ENCODE measurements at places on chromosomes 3 and 15. TPM values are rescaled to one million over a fixed set of nuclear protein-coding genes. Genes with fewer than 3 reads are reported as not detected.
A peak's percentile ranks its signal among the peaks of the same experiment; 100 is the strongest.

DNA sequence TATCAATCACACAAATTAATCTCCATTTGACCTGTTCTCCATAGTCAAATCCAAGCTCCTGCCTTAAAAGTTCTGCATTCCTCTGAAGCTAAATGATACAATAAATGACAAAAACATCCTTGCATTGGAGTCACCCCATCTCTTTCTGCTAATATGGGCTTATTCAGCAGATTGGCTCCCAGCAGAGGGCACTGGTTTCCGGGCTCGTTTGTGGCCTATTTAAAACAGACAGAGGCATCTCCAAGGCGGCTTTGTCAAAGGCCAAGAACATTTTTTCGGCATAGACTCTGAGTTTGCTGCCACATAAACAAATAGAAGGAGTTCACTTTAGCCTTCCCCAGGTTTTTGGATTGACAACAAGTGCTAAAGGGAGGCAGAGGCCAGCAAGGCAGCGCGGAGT lies 204.4 kb upstream of the RASGRP1 start:
- peak; percentile 66 for DNase-seq

NR1I2 gene
- 0.82 TPM for total RNA-seq

DNA sequence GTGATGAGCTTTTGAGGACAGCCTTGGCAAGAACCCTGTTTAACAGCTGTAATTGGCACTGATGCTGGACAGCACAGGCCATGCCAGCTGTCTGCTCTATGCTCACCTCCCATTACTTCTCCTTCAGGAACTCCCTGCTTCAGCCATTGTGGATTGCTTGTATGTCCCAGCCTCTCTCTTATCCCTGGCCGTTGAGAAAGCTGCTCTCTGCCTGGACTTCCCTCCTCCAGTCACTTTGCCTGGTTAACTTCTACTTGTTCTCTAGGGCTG lies 444.5 kb downstream of the EPHB1 start:
- no peak for DNase-seq

C3orf49 gene
- total RNA-seq, result not detected

ALDH1A3 gene
- total RNA-seq, result 14.7 TPM

DNA sequence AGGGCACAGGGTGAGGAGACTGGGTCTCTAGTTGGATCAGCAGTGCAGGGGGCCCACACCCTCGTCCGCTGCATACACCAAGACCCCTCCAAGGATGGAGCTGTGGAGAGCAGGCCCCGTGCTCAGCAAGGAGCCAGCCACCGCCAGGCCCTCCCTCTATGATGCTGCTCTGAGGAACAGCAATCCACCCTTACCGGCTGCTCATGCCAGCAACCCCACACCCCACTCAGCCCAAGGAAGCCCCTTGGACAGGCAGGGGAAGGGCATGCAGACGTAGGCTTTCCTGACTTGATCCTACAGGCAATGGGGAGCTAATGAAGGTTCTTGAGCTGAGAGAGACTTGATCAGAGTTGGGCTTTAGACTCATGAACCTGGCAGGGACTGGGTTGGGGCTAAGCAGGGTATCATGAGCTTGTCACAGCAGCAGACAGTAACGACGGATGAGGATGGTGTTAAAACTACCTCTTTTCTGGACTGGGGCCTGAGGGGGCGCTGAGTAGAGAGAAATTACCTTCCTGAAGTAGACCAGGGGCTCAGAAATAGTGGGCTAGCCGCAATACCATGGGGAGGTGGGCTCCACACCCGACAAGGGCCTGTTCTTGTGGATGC lies 50.5 kb upstream of the FGD5 start:
- DNase-seq, result peak; percentile 38

DNA sequence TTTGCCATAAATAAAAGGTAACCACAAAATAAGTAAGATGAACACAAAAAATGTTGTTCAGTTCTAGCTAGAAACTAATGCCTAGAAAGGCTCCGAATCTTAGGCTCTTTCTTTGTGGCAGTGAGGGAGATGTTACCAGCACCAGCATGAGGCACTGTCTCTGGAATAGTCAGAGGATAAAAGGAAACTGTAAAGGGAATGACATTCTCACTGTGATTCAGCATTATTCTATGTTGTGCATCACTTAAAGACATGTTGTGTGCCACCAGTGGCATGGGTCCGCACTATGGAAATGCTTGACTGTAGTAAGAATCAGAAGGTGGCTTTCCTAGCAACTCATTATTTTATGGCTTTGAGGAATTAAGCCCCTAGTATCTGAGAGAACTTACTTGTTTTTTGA lies 70.8 kb downstream of the SEC22A start:
- DNase-seq, result no peak

BLM gene
- total RNA-seq, result 26.7 TPM

GRCh38 chr3:43096761-43097160 lies 9.1 kb downstream of the POMGNT2 start:
- DNase-seq, result no peak

DNA sequence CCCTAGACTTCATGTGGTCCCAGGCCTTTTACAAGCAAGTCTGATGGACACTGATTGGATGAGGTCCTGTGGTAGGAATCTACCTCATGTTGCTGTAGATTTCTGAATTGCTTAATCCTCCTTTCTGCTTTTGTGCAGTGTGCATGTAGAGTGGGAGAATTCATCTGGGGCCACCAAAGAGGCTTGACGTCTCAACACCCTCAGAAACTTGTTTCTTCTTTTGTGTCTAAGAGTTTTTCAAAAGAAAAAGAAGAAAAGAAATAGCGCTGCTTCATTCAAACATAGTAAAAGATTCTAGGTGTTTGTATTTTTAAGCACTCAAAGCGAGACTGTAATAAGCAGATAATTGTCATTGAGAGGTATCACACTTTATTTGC lies 46.2 kb downstream of the NR1D2 start:
- DNase-seq, result no peak

KNG1 gene
- 0.59 TPM for total RNA-seq

DNA sequence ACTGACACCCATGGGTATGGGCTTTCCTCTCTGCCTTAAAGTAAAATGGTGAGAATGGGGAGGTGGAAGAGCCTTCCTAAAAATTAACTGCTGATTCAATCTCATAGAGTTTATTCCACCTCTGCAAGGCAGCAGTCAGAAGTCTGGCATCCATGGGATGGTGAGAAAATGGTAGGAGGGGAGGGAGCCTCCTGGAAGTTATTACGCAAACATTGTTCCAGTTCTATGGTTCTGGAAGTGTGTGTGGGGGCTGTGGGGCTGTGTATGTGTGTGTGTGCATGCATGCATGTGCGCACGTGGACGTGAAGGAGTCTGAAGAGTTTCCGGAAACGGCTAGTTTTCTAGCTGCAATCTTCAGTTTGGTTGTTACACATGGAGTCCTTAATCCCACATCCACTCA lies 177.6 kb downstream of the KCNAB1 start:
- no peak for DNase-seq

GRCh38 chr3:106635826-106636225 lies 741.4 kb upstream of the CCDC54 start:
- DNase-seq, result no peak

DNA sequence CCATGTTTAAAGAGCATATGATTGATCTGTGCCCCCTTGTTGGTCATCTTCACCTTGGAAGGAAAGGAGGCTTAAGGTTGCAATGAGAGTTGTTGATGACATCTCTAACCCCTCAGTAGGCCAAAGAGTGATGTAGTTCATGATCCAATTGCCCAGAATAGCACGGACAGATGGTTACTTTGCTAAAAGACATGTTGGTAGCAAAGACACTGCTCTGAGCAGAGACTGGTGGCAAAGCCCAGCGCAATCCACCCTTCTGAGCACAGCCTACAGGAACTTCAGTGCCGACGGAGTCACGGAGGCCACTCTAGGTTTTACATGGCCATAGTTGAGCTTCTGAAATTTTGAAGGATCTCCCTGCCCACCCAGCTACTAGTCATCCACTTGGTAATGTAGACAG lies 21.8 kb downstream of the FBXO45 start:
- no peak for DNase-seq

- no peak for DNase-seq
Observed at GRCh38 chr3:37963016-37963415, 27.6 kb upstream of the VILL start.

PLCB2 gene
- 1.9 TPM for total RNA-seq

- no peak for DNase-seq
Observed at GRCh38 chr15:71272932-71273331, 157.7 kb downstream of the THSD4 start.

SLC6A20 gene
- not detected for total RNA-seq

DNA sequence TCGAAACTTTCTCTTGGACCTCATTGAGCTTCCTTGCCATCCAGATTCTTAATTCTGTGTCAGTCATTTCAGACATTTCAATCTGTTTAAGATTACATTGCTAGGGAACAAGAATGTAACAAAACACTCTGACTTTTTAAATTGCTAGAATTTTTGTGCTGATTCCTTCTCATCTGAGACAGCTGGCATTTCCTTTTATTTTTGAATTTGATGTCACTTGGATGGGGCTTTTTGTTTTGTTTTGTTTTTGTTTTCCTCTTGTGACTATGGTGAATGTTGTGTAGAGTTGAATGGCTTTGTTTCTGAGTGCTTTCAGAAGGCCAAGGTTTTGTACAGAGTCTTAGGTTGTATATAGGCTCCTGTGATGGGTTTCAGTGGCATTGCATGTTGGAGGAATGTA lies 1129.3 kb downstream of the NAALADL2 start:
- no peak for DNase-seq

POC1A gene
- total RNA-seq, result 0.78 TPM

DNA sequence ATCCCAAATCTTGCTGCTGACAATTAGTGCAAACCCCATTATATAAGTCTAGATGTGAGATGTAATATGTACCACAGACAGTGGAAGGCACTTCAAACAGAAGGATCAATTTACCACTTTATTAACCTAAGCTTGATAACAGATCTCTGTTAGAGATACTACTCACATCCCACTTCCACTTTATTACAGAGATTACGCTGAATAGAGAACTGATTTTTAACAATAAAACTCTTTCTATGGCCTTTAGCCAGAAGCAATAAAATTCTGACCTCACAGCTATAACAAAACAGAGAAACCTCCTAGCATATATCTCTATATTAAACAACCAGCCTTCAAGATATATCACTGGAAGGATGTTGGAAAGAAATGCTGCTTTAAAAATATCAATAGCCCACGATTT lies 517.7 kb downstream of the MAGI1 start:
- DNase-seq, result no peak

GRCh38 chr3:84442533-84442932 lies 516.3 kb upstream of the CADM2 start:
- no peak for DNase-seq

GRCh38 chr3:129576514-129577352 lies 29.7 kb downstream of the PLXND1 start:
- DNase-seq, result no peak

GRCh38 chr15:65326117-65326526 lies 21.6 kb downstream of the RNU5B-1 start:
- DNase-seq, result no peak

- no peak for DNase-seq
Observed at GRCh38 chr15:92366381-92366780, 27.3 kb upstream of the ST8SIA2 start.

DNA sequence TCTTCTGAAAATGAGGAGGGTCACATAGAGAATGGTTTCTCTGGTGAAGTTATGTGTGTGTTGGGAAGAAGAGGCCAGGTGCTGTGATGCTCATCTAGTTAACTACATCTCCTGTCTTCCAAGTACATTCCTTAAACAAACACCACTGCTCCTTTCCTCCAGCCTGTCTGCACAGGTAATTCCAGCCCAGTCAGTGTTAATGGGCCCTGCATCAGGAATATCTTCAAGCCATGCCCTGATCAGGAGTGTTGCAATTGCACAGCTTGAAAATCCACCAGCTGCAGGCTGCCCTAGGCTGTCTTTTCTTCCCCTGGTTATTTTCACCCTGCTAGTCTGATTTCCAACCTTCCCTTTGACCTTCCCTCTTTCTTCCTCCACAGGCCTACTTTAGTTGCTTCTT lies 41.9 kb upstream of the LMOD3 start:
- DNase-seq, result no peak

GRCh38 chr3:138898301-138898700 lies 48.6 kb downstream of the FOXL2 start:
- no peak for DNase-seq

GRCh38 chr15:51677021-51677420 lies 4.3 kb upstream of the SCG3 start:
- DNase-seq, result no peak

DNA sequence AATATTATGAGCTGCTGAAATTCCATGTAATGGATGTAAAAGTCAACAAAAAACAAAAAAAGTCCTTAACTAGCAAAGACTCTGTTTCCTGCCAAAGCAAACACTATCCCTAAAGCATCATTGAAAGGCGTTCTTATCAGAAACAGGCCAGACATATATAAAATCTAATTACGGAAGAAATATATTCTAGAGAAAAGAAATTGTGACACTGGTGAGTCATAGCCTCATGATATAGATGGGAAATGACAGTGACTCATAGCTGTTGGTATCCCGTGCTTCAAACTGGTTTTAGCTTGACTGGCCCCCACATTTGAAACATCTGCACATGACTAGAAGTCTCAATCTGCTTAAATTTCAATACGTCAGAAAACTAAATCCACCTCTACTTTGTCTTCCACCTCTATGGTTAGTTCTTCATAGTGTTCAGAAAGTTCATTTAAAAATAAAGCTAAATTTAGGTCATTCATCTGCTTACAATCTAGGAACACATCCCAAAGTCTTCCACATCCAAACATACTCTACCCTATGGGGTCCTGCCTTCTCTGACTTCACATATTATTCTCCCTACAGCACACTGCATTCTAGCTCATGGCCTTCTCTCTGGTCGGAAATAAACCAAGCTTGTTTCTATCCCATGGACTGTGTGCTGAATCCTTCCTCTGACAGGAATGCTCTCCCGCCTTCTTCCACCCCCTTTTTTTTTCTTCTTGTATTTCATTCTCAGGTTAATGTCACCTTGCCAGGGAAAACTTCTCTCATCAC lies 456.3 kb upstream of the ARRDC4 start:
- DNase-seq, result no peak
